COR-L47 (cell line): ENCODE measurements at places on chromosomes 7 and 10.

- no peak for DNase-seq
These were observed 55.2 kb upstream of the FAM133B start for GRCh38 chr7:92645114-92646061.

DNA sequence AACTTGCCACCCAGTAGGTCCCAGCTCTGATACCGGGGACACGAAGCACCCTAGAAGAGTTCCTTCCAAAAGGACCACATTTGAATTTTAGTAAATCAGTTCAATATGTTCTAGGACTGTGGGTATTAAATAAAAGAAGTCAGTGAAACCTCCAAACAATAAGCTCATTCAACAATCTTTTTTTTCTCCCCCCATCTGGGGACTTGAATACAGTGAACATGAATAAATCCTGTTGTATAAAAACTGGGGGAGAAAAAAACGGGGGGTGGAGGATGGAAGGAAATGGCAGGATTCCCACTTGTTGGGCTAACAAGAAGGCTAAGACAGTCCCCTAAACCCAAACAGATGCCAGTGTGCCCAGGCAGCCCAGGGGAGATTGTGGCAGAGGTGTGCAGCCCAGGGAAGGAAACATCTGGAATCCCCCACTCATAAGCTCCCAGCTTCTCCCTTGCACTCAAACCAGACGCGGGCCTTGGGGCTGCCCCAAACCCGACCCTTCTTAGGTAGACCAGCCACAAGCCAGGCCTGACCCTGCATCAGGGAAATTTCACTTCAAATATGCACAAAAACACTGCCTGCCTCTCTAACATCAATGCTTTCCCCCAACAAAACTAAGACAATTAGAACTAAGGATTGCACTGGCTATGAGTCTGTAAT lies 8.8 kb downstream of the AFAP1L2 start:
- no peak for DNase-seq

DNA sequence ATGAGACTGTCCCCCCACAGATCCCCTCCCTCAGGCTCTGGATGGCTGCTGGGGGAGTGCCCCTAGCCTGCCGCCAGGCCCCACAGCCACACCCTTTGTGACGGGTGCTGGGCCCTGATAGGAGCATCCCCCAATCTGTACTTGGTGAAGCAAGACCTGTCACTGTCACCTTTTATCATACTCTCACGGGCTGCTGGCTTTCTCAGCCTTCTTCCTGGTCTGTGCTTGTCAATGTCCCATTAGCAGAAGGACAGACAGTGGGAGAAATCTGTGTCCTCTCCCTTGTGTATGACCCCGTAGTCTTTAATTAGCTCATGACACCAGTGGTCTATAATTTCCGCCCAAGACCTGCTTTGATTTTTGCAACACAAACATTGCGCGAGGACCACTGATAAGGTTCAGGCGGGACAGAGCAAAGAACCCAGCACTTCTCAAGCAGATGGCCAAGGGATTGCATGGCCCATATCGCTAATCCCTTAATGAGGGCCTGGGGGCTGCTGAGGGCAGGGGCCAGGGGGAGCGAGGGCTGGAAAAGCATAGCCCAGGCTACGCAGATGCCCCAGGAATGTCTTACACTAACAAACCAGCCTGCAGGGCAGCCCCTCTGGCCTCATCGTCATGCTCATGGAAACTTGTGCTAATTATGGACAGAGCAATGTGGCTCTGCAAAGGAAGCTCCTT lies 127.8 kb downstream of the PTPN20 start:
- no peak for DNase-seq

DNA sequence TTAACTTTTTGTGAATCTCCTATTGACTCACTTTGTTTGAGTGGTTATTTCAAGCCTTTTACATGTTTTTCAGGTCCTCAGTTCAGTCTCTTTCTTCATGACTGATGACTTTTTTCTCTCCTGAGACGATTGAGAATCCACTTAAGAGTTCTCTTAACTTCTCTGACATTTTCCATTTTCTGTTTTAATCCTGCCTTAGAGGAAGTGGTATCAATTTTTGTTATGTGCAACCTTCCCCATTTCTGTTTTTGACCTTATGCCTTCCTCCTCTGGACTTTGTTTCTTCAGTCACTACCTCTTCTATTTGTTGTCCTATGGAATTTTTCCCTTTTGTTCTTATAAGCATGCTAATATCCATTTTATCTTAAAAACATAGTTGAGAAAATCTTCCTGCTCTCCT lies 2.4 kb downstream of the PSMC2 start:
- DNase-seq, result no peak

GRCh38 chr10:113520690-113521474 lies 32.0 kb upstream of the HABP2 start:
- peak; percentile 48 for DNase-seq

- no peak for DNase-seq
These were observed 1.4 kb upstream of the LRRC61 start for GRCh38 chr7:150321788-150322113.

- DNase-seq, result no peak
These were observed 131.4 kb downstream of the MGMT start for GRCh38 chr10:129598413-129598812.

DNA sequence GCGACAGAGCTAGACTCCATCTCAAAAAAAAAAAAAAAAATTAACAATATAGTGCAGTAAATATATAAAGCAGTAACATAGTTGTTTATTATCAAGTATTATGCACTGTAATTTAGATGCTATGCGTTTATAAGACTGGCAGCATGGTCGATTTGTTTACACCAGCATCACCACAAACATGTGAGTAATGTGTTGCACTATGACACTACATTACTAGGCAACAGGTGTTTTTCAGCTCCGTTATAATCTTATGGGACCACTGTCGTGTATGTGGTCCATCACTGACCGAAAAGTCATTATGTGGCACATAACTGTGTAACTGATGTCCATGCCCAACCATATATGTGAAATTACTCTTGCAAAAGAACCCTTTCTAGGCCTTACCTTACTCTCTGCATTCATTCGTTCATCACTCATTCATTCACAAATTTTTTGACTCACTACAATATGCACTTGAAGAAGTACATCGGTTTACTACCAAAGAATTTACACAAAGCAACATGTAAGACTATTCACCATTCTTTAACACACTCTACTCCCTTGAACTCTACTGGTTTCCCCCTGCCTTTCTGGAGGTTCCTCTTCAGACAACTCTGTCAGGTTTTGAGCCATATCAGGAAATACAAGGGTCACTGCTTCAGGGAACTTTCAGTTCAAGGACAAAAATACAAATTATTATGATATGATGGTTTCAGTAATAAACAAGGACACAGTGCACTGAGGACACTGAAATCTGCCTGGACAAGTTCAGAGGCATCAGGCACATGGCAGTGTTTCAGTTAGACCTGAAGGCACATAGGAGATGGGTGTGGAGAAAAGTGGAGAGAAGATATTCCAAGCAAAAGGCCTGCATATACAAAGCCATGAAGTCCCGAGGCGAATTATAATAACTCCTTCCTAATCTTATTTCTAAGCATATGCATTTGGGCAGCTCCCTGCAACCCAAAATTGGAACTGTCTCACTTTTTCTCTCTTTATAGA lies 17.4 kb downstream of the ITGB1 start:
- no peak for DNase-seq

- DNase-seq, result no peak
These were observed 32.6 kb upstream of the GIMAP8 start for GRCh38 chr7:150417863-150418262.

DNA sequence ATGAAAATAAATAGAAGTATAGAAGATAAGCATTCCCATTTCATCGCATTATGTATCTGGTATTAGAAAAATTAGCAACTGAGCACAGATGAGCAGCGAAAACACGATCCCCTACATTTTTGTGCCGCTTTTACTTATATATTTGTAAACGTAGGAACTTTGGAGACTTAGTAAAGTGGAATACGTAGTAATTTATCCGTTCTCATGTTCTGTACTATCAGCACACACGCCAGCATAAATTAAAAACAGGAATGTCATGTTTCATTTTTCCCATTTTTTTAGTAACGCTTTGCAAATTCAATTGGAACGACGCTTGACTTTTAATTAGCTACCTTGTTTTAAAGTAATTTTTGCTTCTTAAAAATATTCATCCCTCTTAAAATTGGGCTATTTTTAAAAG lies 2.4 kb downstream of the ZNRF2 start:
- DNase-seq, result no peak

DNA sequence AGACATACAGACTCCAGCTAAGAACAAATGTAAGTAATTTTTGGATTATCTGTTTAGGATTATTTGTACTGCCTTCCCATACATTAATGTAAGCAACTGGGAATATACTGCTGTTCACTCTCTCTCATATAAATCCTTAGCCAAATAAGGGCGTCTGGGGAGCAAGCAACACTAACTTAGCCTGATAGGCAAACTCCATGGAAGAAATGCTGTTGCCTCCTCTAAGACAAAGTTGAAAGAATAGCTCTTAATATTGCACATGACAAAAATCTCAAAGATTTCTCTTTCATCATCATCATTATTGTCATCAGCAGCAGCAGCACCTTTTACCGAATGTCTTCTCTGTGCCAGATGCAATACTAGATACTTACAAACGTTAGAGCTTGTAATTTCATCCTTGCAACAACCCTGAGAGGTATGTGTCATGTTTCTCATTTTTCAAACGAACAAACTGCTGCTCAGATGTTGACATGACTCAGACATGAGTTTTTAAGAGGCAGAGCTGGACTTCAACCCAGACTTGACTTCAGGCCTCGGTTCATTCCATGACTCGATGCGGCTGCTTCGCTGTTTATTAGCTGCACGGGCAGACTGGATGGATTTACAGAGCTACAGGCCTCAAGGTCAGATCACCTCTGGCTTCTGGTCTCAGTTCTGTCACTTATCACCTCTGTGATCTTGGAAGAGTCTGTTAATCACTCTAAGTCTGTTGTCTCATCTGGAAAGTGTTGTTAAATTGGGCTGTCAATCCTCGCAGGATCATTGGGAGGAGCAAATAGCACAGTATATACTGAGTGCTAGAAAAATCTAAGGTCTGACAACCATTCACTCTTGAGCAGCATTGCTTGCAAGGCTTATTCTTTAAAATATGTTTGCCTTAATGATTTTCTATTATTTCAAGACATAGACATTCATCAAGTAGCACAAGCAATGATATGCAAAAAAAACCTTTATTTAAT lies 126.3 kb upstream of the CELF2 start:
- no peak for DNase-seq

GRCh38 chr10:69513617-69514016 lies 59.6 kb downstream of the NEUROG3 start:
- no peak for DNase-seq

DNA sequence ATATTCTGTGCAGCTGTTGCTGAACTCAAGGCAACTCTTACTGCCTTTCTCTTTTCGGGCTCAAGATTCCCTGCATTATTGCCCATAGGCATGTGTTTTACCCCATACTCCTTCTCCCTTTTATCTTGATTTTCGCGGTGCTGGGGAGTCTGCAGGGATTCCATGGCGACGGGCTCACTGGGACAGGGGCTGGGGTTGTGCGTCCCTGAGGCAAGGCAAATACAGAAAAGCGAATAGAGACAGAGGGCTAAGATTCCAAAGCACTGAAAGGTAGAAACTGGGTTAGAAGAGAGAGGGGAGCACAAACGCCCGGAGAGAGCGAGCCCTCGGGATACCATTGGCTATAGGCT lies 519 bp upstream of the RPP38 start:
- no peak for DNase-seq

DNA sequence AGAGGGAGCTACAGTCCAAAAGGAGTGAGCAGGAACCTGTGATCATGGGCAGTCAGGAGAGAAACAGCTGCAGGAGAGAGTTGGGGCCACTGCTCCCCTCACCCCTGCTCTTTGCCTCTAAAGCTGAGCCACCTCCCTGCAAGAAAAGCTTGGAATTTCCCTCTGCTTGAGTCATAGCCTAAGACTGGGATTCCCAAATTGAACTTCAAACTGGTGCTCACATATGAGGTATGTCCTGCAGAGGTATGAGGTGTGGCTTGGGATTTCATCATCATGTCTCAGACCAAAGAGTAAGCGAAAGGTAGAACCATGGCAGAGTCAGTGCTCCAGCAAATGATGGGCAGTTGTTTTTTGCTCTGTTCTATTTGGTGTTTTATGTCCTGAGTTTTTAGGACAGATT lies 237.1 kb upstream of the NRP1 start:
- no peak for DNase-seq

DNA sequence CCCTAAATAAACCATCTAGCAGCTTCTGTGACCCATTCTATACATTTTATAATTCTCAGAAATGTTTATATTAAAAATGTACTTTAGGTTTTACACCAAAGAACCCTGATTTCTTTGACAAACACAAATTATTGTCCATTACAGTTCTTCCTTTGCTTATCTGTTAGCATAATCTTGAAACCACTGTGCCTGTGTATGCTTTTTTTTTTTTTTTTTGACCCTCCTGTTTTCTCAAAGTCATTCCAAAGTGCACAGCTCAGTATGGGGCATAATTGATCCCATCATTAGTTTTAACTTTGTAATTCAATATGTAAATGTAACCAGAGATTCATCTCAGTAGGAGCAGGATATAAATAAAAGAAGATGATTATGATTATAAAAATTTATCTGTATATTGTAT lies 229.3 kb downstream of the DGKB start:
- no peak for DNase-seq

- no peak for DNase-seq
These were observed 42.5 kb downstream of the STK17A start for GRCh38 chr7:43625453-43625852.

DNA sequence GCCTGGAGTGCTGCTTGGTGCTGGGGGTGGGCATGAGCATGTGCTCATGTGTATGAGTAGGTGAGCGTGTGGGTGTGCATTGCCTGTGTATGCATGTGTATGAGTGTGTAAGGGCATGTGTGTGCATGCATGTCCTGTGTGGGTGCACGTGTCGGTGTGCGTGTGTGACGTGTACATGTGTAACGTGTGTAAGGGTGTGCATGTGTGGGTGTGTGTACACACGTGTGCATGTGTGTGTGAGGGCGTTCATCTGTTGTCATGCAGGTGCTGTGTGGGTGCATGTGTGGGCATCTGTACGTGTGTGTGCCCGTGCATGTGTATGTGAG lies 30.3 kb downstream of the FAM20C start:
- DNase-seq, result no peak

DNA sequence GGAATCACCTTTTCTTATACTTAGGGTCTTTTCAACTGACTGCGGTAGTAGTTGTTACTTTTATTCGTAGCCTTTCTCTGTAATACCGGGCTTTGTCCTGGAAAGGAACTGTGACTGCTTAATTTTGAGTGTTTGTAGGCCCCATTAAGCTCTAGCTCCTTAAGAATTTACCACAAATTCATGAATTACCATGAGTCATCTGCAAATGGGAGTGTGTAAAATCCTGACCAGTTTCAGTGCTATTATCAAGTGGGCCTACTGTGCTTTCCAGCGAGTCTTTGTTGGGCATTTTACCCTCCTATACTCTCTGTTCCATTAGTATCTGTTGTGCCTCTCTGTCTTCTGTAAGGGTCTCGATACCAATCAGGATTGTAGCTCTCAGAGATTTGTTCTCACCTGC lies 49.7 kb downstream of the ZMYND11 start:
- no peak for DNase-seq

DNA sequence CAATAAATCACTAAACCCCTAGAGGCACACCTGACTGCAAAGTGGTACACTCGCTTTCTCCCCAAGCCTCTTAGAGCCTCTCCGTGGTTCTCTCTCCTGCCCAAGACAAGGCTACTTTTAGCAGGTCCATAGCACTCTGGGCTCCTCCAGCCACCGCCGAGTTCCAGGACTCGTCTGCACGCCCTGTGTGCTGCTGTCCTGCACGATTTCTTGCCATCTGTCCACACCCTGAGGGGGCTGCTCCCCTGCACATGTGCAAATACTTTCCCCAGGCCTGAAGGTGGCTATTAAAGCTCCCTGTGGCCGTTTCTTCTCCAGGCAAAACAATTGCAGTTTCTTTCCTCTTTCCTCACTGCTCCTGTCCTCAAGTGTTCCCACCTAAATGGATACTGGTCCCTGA lies 414.3 kb downstream of the PLXNA4 start:
- no peak for DNase-seq
